ENCODE measurements at places on chromosomes 13 and 19. TPM values are rescaled to one million over a fixed set of nuclear protein-coding genes. Genes with fewer than 3 reads are reported as not detected.

USHBP1 gene
- total RNA-seq = 4.6 TPM

GRCh38 chr13:102276404-102276803 is 125.4 kb downstream of the FGF14 start:
- no peak for DNase-seq
- no peaks in the 10 kb centered on the region for H3K27me3 ChIP-seq
- H3K4me1 ChIP-seq = peaks cover 2% of the 10 kb centered on the region
- H3K36me3 ChIP-seq = no peaks in the 10 kb centered on the region
- no peak overlapping the region for H3K27ac ChIP-seq
- no peak overlapping the region for H3K4me3 ChIP-seq

DNA sequence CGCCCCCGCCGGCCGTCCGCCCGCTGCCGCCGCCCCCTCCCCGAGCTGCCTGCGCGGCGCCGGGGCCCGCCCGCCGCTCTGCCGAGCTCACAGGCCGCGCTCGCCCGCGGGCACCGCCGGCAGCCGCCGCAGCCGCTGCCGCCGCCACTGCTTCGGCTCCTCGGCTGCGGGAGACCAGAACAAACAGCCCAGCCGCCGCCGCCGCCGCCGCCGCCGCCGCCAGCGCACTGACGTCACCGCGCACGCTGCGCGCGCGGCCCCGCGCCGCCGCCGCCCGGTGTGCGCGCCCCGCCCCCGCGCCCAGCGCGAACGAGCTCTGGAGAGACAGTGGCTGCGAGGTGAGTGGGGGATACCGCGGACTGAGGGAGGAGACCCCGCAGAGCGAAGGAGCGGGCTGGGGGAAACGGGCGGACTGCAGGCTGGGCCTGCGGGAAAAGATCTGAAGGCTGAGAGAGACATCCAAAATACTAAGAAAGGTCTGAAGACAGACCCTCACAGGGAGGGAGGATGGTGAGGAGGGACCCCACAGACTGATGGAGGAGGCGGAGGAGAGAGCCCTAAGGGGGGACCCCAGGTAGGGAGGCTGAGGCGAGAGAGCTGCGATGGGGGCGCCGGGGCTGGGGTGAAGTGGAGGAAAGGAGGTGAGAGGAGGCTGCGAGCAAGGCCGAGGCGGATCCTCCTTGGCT is at the start of gene BRD4:
Gene BRD4 (minus strand): TSS at position 229 of the 686 bp plus-strand sequence. CDS start 59,440 bp downstream, outside the sequence.
- peak within 1 kb of the TSS; percentile 100 for H3K4me3 ChIP-seq
- no peaks in the 10 kb centered on the region for H3K4me1 ChIP-seq
- H3K27ac ChIP-seq = peak within 1 kb of the TSS; percentile 100
- peak; percentile 91 for DNase-seq

DNA sequence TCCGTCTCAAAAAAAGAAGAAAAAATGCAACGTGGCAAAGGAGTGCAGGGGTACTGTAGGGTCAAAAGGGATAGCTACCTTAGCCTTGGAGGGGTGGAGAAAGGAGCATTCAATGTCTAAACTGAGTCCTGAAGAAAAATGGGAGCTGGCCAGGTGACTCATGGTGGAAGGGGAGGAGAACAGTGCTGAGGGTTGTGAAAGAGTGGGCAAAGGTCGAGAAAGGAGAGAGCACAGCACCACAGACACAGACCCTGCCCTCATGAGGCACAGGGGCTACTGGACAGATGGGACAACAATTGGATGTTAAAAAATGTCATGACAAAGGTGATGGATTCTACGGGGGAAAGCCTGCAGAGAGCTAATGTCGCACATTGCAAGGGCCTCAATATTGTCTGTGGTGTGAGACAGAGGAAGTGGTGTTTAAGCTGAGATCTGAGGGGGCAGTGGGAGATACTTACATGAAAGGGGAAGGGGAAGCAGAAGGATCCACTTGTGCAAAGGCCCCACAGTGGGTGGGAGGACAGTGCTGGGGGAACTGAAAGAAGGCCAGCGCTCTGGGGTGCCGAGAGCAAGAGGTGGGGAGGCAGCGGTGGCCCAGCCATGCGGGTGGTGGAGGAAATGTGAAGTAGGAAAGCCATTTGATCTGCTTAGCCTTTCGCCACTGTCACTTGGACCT is 42.9 kb upstream of the URAD start:
- H3K27me3 ChIP-seq = no peaks in the 10 kb centered on the region
- no peaks in the 10 kb centered on the region for H3K4me1 ChIP-seq
- no peaks in the 10 kb centered on the region for H3K36me3 ChIP-seq
- no peak overlapping the region for H3K27ac ChIP-seq
- peak; percentile 73 for DNase-seq
- no peak overlapping the region for H3K4me3 ChIP-seq

F10 gene
- 6.5 TPM for total RNA-seq

DNA sequence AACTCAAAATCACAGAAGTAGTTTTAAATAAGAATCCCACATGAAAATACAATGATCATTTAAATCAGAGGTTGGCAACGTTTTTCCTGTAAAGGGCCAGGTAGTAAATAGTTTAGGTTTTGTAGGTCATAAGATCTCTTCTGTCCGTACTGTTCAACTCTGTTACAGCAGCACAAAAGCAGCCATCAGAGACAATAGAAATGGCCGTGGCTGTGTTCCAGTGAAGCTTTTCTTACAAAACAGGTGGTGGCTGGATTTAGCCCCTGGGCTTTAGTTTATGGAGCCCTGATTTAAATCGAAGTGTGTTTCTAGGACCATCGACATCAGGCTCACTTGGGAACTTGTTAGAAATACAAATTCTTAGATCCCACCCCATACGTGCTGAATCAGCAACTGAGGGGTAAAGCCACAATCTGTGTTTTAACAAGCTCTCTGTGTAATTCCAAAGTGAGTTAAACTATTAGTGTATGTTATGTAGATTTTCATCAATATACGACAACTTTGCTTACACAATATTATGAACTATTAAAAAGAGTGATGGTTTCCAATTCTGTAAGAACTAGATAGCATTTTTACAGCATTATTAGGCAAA is 54.8 kb upstream of the MIR17HG start:
- no peaks in the 10 kb centered on the region for H3K27me3 ChIP-seq
- no peak for DNase-seq
- H3K4me1 ChIP-seq = no peaks in the 10 kb centered on the region
- H3K27ac ChIP-seq = no peak overlapping the region

DNA sequence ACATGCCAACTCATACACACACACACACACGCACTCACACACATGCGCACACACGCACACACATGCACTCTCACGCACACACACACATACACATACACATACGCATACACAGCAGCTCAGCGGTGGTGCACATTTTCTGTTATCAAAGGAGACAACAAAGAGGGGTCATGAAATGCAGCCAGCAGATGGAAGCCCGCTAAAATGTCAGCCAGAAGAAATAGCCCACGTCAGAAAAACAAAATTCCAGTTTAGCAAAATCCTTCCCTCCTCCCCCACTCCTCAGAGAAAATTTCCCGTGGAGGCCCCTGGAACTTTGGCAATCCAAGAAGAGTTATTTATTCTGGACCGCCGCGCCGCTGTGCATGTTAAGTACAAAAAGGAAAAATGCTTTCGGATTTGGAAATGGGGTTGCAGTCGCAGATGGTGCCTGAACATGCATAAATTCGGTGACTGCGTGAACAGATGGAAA is 114.6 kb upstream of the VSTM2B start:
- H3K36me3 ChIP-seq = no peaks in the 10 kb centered on the region
- H3K4me3 ChIP-seq = no peak overlapping the region
- no peak for DNase-seq
- H3K27ac ChIP-seq = no peak overlapping the region

C19orf67 gene
- total RNA-seq = not detected

DNA sequence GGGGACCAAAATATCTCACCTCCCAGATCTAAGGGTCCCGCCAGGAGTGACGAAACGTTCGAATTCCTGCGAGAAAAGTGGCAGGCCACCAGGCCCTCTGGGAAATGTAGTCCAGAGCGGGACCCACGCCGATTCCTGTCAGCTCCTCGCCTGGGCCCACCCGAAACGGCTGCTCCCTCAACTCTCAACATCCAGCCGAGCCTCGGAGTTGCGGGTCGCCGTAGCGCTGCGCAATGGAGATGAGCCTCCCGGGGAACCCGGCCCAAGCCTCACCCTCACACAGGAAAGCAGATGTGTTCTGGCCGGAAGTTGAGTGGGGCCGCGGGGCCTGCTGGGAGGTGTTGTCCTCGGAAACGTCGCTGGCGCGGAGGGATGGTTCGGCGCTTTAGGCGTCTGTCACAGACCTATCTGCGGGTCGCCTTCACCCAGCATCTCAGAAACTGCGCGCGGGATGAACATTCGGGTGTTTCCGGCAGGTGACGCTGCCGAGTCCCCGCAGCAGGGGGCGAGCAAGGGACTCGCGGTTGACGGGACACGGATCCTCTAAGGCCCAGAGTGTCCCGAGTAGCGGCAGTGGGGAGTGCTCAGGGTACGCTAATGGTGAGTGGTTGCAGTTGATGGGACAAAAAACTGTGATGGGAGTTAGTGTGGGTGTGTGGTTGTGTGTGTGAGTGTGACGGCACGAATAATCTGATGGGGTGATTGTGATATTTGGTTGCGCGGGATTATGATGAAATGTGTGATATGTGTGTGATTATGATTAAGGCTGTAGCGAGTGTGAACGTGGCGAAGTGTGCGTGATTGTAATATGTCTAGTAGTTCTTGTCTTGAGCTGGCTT is at the start of the genes ZNF568 and ZNF829:
Gene ZNF568 (plus strand): TSS at position 341 of the 839 bp plus-strand sequence. CDS start 6,439 bp downstream, outside the sequence.
Gene ZNF829 (minus strand): TSS at position 300 of the 839 bp plus-strand sequence. CDS start 1,124 bp downstream, outside the sequence.
- H3K27ac ChIP-seq = peak within 1 kb of the TSS; percentile 45
- no peaks in the 10 kb centered on the region for H3K4me1 ChIP-seq
- peaks cover 7% of the 10 kb centered on the region for H3K36me3 ChIP-seq
- peak; percentile 97 for DNase-seq
- no peaks in the 10 kb centered on the region for H3K27me3 ChIP-seq

- no peaks in the 10 kb centered on the region for H3K36me3 ChIP-seq
- H3K4me1 ChIP-seq = no peaks in the 10 kb centered on the region
- no peak overlapping the region for H3K27ac ChIP-seq
Measured at GRCh38 chr19:55418185-55418584, 10.6 kb upstream of the UBE2S start.

Data from aorta (tissue), 5 donors.